ENCODE measurements at places on chromosomes 2 and 18.

DNA sequence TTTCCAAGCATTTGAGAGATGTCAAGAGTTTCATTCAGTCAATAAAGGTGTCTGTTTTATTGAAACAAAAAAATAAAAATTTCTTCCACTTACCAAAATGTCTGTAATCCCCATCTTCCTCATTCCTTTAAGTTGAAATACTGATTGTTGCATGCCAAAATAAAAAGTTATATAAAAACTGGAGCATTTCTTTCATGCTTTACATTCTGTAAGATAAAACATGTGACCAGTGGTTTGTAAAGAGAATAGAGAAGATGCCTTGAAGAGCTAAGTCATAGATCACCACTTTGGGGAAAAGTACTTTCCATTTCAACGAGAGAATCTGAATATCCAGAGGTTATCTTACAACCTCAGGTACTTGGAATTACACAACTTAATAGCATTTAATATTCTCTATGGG is 35.9 kb upstream of the MYO1B start:
- DNase-seq = no peak

GRCh38 chr2:239299218-239299939 is 101.4 kb downstream of the HDAC4 start:
- DNase-seq = no peak

DNA sequence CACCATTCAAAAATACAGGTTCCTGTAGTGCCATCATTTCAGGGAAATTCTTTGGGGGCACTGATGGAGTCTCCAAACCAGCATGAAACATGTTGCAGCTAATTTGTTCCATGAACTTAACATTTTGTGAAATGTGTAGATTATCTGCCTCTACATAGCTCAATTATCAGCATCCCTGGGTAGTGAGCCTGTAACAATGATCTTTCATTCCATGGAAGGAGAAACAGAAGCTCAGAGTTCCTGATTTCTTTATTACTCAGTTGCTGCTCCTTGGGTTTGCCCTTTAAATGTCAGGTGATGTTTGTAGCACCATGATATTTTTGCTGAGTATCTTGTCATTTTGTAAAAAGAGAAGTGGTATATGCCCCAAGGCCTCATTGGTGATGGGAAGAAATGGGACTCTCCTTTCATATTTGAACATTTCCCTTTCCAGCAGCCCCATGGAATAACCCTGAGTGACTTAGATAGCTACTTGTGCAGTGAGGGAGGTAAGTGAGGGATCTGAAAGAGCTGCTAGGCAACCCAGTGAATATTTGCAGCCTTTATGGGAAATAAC is 146.9 kb downstream of the CERS6 start:
- DNase-seq = peak; percentile 72

DNA sequence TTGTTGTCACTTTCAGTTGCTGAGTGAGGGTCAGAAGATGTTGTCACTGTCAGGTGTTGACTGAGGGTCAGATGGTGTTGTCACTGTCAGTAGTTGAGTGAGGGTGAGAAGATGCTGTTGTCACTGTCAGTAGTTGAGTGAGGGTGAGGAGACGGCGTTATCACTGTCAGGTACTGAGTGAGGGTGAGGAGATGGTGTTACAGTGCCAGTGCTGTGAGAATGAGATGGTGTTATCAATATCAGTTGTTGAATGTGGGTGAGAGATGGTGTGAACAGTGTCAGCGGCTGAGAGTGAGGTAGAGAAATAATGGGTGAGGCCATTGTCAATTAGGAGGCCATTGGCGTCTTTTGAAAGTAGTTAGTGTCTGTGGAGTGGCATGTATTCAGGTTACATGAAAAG is 1.6 kb upstream of the ATP9B start:
- DNase-seq = no peak

- no peak for DNase-seq
Measured at GRCh38 chr2:15729001-15729400, 137.3 kb downstream of the DDX1 start.

DNA sequence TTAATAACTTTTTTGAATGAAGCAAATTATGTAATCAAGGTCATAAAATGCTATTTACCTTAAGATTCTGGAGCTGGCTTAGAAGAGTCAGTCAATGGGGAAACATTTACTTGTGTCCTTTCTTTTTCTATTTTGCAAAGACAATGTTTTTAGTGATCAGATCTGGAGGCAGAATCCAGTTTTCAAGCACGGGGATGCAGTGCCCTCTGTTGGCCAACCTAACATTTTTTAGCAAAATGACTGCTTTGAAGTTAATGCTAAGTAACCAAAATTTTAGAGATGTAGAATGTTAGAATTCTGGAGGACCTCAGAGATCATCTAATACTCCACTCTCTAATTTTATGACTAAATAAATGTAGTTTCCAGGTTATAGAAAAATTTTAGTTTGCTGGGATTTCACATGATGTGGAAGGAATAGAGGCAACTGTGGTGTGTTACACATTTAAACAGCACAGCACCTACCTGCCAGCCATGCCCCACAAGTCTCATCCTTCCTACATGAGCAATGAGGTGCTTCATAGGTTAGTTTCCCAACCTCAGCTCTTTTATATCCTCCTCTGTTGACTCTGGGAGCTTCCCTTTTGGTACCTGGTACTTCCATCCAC is 23.6 kb upstream of the SLC9A4 start:
- peak; percentile 77 for DNase-seq

DNA sequence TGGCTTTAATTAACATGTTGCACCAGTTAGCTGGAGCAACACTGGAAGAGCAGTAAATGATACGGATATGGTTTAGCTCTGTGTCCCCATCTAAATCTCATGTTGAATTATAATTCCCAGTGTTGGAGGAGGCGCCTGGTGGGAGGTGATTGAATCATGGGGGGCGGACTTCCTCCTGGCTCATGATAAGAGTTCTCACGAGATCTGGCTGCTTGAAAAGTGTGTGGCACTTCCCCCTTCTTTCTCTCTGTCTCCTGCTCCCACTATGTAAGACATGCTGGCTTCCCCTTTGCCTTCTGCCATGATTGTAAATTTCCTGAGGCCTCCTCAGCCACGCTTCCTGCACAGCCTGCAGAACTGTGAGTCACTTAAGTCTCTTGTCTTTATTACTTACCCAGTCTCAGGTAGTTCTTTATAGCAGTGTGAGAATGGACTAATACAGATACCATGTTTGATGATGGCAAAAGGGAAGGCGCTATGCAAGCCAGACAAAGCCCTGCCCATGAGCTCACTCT is 963.6 kb downstream of the SOCS6 start:
- DNase-seq = no peak

- no peak for DNase-seq
Measured at GRCh38 chr2:129253461-129253812, 726.0 kb upstream of the RAB6C start.

DNA sequence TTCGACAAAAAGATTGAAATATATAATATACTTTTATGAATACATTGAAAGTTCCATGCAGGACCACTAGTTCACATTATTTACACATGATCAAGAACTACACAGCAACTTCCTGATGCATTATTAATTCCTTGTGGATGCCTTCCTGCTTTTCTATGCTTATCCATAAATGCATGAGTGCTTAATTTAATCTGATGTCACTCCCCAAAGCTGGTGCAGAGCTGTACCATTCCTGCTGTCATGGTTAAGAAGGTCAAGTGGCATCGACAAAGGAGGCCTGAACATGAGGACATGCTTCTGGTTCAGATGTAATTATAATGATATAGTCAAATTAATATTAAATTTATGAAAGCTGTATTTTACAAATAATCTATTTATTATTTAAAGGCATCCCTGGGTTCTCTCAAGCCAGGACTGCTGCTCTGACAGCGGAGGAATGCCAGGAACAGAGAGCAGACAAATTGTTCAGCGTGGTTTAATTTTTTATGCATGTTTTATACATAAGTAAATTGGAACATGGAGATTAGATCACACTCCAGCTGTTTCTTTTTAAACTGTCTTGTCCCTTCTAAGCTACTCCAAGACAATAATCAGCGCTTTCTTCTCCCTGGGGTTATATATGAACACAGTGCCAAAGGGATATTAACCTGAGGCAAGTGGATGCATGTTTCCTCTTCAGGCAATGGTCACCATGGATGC is 307.3 kb upstream of the CNTNAP5 start:
- no peak for DNase-seq

DNA sequence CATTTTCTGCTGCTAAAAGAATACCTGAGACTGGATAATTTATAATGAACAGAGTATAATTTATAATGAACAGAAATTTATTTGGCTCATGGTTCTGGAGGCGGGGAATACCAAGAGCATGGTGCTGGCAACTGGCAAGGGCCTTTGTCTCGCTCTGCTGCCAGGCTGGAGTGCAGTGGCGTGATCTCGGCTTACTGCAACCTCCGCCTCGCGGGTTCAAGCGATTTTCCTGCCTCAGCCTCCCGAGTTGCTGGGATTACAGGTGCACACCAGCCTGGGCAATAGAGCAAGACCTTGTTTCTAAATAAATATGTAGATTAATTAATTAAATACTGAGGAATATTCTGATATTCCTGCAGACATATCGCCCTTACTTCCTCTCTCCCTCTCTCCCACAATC is 1610.8 kb downstream of the SUCLG1 start:
- no peak for DNase-seq

GRCh38 chr2:228675091-228675490 is 493.6 kb upstream of the SPHKAP start:
- DNase-seq = no peak

GRCh38 chr18:44520981-44521667 is 159.6 kb upstream of the SETBP1 start:
- no peak for DNase-seq

GRCh38 chr18:3356614-3357013 is 93.4 kb upstream of the TGIF1 start:
- DNase-seq = no peak

DNA sequence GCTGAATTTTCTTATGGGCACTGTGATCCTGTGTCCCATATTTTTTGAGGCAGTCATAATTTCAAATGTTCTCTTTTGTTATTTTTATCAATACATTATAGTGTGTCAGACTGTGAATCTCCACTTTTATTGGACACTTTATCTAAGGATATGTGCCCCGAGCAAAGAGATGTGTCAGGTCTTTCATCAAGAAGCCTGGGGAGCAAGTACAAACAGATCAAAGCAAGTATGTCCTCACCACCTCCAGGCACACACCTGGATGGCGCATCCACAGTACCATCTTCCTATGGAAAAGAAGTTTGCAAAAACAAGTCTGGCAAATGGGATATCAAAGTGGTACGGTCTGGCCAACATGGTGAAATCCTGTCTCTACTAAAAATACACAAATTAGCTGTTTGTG is 81.0 kb upstream of the ZNF236 start:
- DNase-seq = no peak

GRCh38 chr2:166768393-166769123 is 119.7 kb upstream of the XIRP2 start:
- DNase-seq = no peak

- no peak for DNase-seq
Measured at GRCh38 chr18:79354350-79354749, 41.4 kb upstream of the NFATC1 start.

GRCh38 chr2:129293326-129293725 is 686.1 kb upstream of the RAB6C start:
- DNase-seq = no peak

- DNase-seq = no peak
Measured at GRCh38 chr2:102044235-102044896, 52.6 kb downstream of the IL1R2 start.

GRCh38 chr2:132581991-132582738 is 87.8 kb downstream of the LYPD1 start:
- no peak for DNase-seq

- DNase-seq = no peak
Measured at GRCh38 chr2:220835583-220835982, 736.5 kb downstream of the EPHA4 start.

DNA sequence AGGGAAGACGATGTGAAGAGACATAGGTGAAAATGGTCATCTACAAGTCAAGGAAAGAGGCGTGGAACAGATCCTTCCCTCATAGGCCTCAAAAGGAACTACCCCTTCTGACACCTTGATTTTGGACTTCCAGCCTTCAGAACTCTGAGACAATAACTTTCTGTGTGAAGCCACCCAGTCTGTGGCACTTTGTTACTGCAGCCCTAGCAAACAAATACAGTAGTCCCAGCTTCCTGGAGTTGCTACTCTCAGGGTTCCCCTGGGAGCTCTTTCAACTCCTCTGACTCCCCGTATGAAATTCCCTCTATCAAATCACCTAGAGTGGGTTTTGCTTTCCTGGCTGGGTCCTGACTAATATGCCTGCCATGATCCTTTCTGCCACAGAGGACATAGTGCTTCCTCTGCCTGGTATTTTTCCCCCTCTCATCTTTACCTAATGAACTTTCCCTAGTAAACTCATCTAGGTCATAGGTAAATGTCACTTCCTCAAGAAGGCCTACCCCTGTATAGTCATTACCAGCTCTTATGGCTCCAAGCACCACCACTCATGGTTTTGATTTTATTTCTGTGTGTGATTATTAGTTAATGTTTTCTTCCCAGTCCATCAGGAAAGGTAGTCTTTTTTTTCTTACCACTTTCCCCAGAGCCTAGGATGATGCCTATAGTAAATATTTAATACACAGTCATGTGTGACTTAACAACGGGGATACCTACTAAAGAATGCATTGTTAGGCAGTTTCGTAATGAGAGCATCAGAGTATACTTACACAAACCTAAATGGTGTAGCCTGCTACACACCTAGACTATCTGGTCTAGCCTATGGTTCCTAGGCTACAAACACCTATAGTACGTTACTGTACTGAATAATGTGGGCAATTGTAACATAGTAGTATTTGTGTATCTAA is 111.5 kb upstream of the LGALSL start:
- DNase-seq = no peak

- DNase-seq = no peak
Measured at GRCh38 chr2:19643117-19643518, 258.7 kb downstream of the TTC32 start.

- DNase-seq = peak; percentile 45
Measured at GRCh38 chr2:203636588-203637470, 69.6 kb upstream of the CD28 start.

DNA sequence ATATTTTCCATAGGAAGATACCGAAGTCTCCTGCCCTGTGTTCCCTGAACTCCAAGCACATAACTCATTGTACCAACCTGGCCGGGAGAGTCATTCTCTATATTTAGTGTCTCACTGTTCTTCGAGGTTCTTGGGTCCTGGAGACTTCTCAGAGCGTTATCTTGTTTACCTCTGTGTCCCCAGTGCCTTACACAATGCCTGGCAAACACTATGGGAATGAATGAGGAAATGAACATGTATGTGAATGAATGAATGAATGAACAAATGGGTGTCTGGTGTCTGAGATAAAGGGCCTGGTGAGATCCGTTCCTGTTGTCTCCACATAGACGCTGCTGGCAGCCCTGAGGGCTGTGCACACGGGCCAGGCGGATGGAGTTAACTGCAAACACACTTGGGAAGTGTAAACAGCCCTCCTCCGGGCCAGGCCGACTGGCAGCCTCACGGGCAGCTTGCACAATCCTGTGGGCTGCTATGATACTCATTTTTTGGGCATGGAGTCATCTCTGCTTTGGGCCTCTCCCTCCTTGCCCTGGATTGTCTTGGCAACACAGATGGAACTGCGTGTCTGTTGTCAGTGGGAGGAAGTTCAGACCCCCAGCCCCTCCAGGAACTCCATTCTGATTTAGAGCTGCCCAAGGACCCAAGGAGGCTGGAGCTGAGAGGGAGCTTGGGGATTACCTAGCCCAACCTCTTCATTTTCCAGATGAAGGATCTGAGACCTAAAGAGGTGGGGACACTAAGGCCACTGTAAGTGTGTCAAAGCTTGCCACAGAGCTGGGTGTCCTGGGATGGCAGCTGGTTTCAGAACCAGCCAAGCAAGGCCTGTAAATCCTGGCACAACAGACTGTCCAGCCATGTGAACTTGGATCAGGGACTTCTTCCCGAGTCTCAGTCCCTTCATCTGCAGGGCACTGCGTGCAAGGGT is 124.4 kb downstream of the INHBB start:
- peak; percentile 14 for DNase-seq
